ENCODE measurements at places on chromosomes 3 and 15.

DNA sequence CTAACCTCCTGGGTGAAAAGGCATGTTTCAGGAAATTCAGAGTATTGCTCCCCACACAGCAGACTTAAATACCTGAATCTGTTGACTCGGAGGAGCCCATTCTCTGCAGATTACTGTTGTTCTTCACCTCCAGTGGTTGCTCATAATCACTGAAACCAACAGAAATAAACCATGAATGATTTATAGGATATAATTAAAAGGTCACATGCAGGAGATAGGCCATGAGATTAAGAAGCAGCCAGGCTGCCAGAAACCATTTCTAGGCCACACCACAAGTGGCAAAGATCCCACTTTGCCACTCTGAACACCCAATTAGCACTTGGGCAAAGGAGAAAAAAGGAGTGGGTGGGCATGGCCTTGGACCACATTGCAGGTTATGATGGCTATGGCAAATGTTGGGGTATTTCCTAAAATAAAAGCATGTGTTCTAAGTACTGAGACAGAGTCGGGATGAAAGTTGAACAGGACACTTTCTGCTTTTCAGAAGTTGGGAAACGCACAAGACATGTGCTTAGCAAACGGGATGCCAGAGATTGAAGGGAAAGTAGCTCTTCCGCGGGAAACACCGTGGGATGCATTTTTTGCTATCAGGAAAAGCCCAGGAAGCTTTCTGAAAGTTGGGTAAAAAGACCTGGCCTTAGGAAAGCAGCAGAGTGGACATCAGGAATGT, 1.5 kb downstream of the CDC25A start:
- DNase-seq = no peak

DNA sequence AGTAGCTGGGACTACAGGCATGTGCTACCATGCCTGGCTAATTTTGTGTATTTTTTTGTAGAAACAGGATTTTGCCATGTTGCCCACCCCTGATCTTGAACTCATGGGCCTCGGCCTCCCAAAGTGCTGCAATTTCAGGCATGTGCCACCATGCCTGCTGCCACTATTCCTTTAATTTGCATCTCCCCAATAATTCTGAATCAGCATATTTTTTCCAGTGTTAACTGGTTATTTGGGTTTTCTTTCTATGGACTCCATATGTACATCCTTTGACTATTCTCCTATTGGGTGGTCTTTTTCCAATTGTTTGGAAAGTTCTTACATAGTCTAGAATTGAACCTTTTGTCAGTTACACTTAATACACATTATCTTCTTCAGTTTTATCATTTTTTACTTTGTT, 28.1 kb downstream of the HLTF start:
- no peak for DNase-seq

DNA sequence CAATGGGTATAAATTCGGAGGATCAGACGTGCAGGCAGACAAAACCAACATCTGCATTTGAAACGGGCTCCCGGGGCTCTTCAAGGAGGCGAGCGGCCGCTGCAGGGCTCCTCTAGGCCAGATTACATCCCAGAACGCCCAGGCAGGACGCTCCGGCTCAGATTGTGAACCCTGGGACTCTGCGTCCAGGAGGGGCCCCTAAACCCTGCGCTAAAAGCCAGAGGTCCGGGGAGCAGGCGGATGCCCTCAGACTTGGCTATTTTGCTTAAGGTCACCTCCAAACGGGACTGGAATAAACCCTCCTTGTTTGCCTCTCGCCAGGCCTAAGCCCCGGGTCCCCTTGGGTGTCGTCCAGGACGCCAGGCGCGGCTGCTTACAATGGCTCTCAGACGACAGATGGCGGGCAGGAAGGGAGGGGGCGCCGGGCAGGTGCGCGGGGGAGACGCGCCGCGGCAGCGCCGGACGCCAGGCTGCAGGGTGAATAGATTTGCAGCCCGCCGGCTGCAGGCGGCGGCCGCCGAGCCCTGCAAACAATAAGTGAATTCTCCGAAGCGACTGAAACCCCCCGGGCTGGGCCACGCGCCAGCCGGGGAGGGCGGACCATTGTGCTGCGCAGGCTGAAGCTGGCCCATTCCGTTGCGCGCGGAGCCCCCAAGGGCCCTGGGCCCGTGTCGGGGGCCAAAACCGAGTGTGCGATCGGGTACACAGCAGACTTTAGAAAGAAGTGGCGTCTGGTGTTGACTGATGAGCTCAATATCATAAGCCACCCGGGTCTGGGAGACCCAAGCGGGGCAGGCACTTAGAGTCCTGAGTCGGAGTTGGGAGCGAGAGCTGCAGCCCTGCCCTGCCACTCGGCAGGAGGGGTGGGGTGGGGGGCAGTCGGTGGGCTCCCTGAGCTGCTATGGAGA, 32.3 kb upstream of the AMOTL2 start:
- no peak for DNase-seq

DNA sequence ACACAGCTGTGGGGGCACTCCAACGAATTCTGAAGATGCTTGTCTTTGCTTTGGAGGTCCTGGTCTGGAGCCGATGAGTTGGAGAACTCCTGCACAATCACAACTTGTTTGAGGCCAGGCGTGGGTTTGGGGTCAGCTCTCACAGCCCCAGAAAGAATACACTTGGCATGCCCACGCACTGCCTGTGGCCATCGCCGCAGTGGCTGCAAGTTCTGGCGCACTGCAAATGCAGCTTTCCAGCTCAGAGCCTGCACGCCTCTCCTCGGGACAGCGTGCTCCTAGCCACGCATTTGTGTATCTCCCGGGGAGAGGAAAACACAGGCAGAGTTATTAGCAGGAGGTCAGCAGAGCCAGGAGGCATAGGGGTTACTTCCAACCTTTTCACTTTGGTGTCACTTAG, 282.7 kb downstream of the ADAMTS17 start:
- no peak for DNase-seq

DNA sequence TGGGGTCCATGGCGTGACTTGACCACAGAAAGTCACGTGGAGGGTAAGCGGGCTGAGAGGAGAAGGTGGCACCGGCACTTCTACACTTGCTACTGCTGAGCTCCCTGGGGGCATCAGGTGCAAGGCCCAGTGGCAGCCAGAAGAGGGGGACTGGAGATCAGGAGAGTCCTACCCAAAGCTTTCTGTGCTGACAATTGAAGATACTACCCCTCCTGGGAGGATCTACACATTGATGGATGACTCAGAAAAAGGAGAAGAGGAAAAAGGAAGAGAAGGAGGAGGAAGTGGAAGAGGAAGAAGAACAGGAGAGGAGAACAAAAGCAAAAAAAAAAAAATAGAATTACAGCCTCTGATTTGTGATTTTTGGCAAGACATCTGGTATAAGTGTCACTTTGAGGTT, 41.2 kb downstream of the MYO5C start:
- no peak for DNase-seq

DNA sequence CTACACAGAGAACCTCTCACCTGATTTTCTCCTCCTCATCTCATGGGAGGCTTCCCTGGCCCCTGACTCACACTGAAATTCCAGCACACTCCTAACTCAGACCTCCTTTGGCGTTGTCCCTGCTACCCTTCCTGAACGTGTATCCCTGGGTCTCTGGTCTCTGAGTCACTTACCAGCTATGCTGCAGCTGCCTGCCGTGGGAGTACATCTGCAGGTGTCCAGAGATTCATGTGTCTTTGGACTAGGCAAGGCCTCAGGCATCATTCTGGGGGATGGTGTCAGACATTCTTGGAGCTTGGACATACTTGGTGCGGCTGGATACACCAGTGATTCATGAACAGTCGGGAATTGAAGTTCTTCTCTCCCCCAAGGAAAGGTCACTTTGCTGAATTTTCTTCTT, 148.8 kb upstream of the TRIM42 start:
- DNase-seq = no peak

- no peak for DNase-seq
Measured at GRCh38 chr3:114680299-114680698, 386.5 kb downstream of the TIGIT start.

DNA sequence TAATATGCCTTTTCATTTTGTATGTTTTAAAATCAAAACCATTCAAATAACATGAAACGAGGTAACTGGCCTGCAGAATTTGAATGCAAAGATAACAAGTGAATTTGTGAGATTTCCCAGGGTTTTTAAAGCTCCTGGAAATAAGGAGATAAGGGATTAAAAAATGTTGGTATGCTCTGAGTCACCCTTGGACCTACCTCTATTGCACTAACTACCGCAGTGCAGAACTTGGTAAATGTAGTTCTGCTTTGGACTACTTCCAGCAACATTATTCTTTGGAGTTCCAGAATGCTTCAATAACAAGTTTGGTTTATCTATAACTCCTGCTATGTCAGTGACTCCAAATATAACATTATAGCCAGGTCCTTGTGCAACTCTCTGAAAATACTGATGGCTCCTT, 201.7 kb downstream of the GAP43 start:
- DNase-seq = no peak

- DNase-seq = no peak
Measured at GRCh38 chr3:15820911-15821310, 23.1 kb upstream of the ANKRD28 start.

DNA sequence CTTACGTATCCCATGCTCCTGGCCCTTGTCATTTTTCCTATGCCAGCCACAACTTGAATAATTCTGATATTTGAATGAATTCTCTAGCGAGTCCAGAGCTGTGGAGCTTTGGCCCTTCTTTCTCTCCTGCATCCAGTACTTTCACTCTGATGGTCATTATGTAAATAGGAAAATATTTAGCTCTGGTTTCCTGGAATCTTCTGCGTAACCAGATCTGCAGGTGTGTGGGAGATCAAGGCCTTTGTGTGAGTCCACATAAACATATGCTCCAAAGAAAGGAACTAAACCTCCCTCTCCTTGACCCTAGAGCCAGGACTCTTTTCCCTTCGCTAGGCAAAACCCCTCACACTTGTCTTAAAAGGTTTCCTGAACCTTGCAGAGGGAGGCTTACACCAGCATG, 132.5 kb upstream of the THBS1 start:
- no peak for DNase-seq

DNA sequence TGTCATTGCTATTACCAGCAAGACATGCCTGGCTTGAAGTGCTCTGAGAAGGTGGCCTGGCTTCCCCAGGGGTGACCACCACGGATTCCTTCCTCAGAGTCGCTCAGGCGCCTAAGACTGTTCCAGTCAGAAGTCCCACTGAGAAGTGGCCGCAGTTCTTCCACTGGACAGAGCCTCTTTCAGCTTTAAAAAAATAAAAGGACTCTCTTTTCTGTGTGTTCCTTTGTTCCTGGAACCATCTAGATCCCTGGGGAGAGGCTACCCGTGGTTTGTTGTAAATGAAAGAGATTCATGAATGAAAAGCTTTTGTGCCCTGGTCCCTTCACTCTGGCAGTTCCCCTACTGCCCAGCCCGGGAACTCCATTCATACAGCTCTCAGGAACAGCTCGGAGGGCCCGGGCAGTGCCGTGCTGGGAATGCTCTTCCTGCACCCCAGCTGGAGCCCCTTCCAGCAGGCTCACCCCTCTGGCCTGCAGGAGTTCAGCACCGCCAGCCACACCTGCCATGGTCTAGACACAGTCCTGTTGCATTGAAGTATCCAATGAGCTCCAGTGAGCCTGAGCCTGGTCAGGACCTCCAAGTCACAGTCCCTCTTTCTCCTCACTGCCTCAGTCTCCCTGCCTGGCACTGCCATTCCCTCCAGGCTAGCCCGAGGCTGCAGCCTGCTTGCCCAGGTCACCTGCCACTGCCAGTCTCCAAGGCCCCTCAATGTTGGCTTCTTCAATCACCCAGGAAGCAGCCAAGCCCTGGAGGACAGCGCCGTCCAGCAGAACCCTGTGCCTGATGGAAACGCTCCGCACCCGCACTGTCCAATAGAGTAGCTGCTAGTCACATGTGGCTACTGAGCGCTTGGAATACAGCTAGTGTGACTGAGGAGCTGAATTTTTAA, 75.4 kb downstream of the XXYLT1 start:
- DNase-seq = no peak

GRCh38 chr3:82676356-82677026, 915.0 kb upstream of the GBE1 start:
- no peak for DNase-seq

DNA sequence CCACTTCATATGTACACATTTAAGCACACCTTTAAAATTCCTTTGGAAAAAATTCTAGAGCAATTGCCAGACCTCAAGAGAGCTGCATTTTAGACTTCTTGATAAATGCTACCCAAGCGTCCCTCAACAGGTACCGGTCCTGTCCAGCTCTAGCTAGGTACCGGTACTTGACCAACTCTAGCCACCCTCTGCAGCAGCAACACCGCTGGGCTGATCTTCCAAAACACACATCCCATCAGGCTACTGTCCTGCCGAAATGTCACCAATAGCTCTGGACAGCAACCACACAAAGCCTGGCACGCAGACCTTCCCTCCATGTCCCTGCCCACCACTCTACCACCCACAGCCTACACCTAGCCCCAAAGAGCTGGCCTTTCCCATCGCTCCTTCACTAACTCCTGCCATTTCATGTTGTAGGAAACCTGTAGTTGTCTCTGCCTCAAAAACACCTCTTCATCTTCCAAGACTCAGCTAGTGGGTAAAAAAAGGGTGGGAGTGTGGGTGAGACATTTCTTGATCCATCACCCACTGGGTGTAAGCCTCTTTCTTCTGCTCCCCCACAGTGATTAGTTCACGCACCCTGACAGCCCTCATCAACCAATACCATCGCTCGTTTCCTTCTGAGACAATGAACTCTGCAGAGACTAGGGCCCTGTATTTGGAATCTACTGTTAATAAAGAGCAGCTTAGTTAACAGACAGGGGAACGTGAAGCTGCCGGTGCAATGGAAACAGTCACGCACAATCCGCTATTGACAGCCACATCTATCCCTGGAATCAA, 6.8 kb downstream of the CHSY1 start:
- DNase-seq = no peak
